Hypothalamus (tissue), 51 donors: ENCODE measurements at places on chromosomes 7 and 10.

DNA sequence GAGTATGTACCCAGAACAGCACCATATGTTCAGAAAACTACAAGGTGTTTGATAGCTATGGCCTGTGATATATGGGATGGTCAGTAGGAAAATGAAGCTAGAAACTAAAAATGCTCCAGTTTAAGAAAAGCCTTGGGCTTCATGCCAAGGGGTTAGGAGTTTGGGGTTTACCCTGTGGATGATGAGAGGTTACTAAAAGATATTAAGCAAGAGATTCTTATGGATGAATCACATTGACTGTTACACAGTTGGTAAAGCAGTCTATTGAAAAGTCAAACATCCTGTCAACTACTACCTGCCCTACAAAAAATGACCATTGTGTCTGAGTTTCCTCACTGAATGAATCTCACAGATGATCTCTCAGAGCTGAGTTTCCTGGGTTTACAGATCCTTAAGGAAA lies 166.2 kb upstream of the INHBA start:
- no peak for DNase-seq

DNA sequence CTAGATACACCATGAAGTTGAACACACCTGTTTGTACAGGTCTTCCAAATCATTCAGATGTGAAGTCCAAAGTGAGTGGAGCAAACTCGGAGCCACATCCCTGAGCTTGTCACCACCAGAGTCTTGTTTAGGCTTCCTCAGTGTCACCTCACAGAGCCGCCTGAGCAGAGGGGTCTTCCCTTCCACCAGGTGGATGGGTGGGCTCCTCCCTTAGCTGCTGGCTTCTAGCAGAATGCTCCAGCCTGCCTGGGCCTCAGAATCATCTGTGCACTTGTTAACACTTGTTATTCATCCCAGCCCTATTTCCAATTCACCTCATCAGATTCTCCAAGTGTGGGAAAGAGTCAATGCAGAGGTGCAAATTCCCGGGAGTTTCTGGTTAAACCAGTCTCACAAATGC lies 32.5 kb downstream of the C10orf71 start:
- DNase-seq = no peak

DNA sequence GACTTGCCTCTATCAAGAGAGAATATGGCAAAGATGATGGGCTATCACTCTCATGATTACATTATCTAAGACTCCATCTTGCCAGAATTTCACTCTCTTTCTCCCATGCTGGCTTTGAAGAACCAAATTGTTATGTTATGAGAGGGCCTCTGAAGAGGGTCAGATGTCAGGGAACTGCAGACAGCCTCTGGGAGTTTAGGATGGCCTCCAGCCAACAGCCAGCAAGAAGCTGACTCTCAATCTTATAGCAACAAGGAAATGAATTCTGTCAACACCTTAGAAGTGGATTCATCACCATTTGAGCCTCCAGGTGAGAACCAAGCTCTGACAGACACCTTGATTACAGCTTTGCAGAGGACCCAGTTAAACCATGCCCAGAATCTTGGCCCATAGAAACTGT lies 33.6 kb downstream of the ZNF22 start:
- no peak for DNase-seq

GRCh38 chr7:121275204-121275603 lies 53.6 kb upstream of the WNT16 start:
- no peak for DNase-seq

- DNase-seq = no peak
Observed at GRCh38 chr10:24333736-24334135, 124.8 kb downstream of the KIAA1217 start.

GRCh38 chr7:76291351-76292212 lies 10.9 kb upstream of the HSPB1 start:
- DNase-seq = peak; percentile 87

GRCh38 chr10:2729197-2729596 lies 338.2 kb upstream of the PFKP start:
- no peak for DNase-seq

GRCh38 chr10:124486635-124487034 lies 25.0 kb downstream of the LHPP start:
- no peak for DNase-seq

DNA sequence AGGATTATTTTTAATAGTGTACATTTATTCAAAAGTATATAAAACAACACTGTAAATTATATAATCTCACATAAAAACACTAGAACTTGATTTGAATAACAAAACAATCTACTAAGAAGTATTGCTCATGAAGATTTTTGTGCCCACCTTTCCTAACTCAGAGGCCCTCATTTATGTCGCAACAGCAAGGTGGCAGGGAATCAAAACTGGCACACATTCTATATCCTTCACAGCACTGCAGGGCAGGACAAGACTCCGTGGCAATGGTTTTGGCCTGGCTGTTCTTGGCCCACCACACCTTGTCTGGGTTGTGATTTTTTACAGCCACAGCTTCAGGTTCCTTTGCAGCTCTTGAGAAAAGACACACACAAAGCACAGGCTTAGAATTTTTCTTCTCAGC lies 3.4 kb upstream of the CUZD1 start:
- DNase-seq = no peak

DNA sequence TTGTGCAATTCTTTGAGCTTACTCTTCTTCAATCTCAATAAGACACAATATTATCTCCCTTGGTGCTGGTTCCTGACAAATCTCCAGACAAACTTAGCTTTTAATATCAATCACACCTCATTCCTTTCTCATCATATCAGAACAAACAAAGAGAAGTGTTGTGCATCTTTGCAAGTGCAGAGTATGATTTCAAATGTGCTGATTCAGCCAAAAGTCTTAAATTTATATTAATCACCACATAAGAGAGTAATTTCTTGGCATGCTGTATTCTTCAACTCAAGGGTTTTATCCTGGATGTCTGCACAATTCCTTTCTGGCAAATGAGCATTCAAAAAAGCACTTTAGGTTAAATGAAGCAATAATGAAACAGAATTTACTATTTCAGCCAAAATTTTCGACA lies 877.8 kb downstream of the ANKRD7 start:
- DNase-seq = no peak

- DNase-seq = no peak
Observed at GRCh38 chr7:147651601-147652000, 939.0 kb upstream of the C7orf33 start.

- no peak for DNase-seq
Observed at GRCh38 chr7:75931680-75932079, 16.7 kb downstream of the POR start.

DNA sequence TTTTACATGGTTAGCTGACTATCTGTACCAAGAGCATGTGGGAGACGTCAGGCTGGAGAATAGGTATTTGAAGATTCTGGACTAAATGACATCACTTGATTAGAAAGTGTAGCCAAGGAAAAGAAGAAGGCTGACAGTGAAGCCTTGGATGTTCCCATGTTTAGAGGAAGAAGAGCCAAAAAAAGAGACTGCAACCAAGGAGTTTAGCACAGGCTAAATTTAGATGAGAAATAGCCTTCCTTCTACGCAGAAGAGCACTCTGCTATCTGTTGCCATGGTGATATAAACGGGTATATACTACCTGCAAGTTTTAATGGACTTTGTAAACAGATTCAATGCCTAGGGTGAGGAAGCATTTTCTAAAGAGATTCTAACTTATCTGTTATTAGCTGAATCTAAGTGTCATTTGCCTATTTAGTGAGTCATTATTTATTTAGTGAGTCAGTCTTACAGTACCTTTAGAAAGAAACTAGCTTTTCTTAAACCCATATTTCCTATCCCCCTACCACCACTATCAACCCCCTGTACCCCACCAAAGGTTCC lies 69.8 kb downstream of the CDK6 start:
- no peak for DNase-seq

GRCh38 chr7:8094164-8095140 lies 125.9 kb downstream of the GLCCI1 start:
- DNase-seq = no peak

DNA sequence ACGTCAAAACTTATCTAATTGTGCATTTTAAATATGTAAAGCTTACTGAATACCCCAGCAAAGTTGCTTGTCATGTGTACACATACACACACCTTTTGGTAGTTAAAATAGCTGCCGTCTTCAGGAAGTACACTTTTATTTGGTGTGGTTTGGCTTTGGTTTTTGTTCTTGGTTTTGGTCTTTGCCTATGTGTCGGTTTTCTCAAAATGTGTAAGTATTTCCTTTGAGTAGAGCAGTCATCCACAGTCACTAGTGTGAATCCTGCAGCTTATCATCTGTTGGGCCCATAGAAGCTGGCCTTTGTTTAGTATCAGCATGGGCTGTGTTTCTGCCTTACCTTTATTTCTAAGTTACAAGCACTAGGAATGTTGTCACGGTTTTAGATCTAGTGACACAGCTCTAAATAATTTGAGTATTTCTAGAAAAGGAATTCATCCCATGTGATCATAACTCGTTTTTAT lies 35.3 kb downstream of the NET1 start:
- DNase-seq = no peak

- DNase-seq = no peak
Observed at GRCh38 chr7:149145031-149145845, 2.0 kb upstream of the ZNF398 start.

DNA sequence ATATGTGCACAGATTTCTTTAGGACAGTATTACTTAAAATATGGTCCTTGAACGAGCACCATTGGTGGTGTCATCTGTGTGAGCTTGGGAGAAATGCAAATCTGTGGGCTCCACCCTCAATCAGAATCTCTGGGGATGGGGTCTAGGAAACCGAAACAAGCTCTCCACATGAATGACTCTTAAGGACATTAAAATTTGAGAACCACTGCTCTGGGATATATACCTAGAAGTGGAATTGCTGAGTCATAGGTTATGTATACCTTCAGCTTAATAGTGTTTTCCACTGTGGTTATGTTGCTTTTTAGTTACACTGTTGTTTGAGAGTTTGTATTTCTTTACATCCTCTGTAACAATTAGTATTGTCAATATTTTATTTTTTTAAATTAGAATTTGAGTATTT lies 24.0 kb downstream of the ZNRF2 start:
- DNase-seq = no peak

DNA sequence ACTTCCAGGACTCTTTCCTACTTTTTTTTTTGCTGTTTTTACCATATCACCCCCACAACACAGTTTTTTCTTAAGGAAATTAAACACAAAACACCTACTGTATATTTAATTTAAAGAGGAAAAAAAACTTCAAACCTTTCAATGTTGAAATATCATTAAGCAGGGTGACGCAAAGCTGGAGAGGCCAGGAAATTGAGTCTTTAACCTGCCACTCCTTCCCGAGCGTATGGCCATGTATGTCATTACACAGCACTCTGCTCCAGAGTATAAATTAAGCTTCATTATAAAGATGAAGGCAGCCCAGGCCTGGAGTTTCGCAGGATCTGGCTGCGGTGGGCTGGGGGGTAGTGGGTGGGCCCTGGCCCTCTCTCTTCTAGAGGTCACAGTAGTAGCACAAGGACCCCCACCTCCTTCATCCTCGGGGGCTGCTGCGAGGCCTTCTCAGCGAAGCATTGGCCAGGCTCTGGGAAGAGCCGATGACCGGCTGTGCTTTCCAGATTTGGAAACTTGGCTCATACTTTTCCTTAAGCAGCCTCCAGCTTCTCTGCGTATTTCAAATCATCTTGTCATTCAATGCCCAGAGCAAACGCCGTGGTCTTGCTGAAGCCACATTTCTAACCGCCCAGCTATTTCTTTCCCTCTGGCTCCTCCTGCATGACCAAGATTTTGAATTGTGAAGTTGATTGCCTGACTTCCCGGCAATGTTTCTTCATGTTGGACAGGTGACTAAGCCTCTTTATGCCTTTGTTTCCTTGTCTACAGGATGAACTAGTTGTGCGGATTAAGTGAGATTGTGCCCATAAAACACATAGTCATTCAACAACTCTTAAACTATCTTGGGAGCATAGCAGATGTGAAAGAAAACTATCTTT lies 765.1 kb downstream of the SUGCT start:
- no peak for DNase-seq

DNA sequence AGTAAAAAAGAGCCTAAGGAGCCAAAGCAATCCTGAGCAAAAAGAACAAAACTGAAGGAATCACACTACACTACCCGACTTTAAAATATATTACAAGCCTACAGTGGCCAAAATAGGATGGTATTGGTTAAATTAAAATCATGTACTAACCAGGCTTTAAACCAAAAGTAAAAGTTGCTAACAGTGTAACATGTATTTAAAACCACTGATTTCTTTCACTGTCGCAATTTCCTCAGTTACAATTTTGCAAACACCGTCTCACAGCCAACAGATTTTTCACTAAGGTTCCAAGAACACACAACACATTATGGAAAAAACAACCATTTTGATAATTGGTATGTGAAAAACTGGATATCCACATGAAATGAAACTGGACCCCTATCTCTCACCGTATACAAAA lies 74.0 kb downstream of the JMJD1C start:
- DNase-seq = no peak

GRCh38 chr7:142535123-142535779 lies 214.0 kb upstream of the PRSS1 start:
- no peak for DNase-seq

DNA sequence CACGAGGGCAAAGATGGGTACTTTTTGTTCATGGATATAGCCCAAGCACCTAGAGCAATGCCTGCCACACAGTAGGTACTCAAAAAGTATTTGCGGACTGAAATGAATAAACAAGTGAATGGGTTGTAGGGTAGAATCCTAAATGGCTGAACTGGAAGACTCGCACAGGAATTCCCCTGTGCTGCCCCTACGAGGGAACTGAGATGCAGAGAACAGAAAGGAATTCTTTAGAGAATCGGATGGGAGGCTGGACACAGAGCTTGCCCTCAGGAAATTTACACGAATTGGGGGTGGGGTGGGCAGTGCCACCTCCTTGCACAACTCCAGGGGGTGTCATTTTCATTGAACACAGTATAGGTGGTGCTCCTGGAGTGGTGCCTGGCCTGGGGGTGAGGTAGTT lies 35.2 kb upstream of the SRGN start:
- no peak for DNase-seq

GRCh38 chr7:48295296-48295971 lies 124.2 kb downstream of the ABCA13 start:
- DNase-seq = no peak

- DNase-seq = peak; percentile 36
Observed at GRCh38 chr10:29240986-29241660, 47.7 kb upstream of the LYZL1 start.

- DNase-seq = no peak
Observed at GRCh38 chr10:129775681-129776080, 188.4 kb downstream of the EBF3 start.

DNA sequence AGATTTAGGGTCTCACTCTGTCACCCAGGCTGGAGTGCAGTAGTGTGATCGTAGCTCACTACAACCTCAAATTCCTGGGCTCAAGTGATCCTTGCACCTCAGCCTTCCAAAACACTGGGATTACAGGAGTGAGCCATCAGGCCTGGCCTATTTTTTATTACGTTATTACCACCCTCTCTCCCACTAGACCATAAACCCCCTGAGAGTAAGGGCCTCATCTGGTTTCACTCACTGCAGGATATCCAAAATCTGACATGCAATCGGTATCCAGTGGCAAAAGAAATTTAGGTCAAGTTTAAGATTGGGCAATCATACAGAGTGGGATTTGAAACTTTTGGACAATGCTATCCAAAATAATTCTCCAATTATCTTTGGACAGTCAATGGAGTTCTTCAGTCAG lies 117.0 kb upstream of the NEBL start:
- no peak for DNase-seq

- no peak for DNase-seq
Observed at GRCh38 chr7:96157856-96158255, 164.0 kb downstream of the SLC25A13 start.
